T-helper 9 cell (primary cell): ENCODE measurements at places on chromosomes 12 and 14.

- no peak for DNase-seq
These were observed 17.8 kb downstream of the CCDC85C start for GRCh38 chr14:99586054-99586760.

DNA sequence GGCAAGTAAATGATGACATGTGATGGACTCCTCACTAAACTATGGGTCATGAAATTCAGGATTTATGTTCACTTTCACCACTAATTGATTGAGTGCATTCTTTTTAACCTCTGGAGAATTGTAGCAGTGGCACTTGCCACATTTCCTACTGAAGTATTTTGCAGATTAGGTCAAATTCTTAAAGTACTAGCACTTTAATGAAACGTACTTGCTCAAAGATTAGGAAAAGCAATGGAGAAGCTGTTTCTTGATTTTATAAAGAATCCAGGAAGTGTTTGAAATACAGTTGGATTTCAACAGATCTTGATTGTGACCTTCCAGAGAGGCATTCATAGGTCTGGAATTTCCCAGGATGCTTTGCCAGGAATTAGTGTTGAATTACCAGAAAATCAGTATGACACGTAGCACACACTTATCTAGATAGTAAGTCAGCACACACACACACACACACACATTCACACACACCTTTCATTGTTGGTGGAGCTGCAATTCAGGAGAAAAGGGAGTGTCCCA lies 162.6 kb downstream of the MYRFL start:
- DNase-seq, result no peak

- no peak for DNase-seq
These were observed 426.8 kb downstream of the VRK1 start for GRCh38 chr14:97224016-97224415.

- no peak for DNase-seq
These were observed 10.9 kb upstream of the MYH7 start for GRCh38 chr14:23446291-23446851.

DNA sequence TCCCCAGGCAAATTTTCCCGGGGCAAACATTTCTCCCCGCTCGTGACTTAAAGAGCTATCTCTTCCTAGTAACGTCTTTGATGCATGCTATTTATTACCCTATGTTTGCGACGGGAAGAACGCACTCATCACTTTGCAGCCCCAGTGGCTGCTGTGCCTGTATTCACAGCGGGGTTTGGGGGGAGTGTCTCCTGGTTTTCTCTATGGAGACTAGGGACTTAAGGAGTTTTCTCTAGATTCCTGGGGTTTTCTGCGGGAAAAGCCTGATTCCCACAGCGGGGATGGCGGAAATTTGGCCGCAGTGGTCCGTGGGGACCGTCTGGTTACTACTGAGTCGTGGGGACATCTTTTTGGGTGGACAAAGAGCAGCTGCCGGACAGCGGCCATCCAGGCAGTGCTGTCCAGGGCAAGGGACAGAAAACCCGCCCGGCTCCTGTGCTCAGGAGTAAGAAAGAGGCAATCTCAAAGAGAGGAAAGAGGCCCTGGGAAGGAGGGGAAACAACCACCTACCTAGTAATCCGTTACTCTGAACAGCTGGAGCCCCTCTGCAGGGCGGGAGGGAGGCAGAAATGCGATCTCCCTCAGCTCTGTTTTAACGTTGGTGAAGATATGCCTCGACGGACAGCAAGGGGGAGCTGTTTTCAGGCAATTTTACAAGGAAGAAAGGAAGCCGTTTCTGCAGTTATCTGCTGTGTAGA lies 771 bp upstream of the AVPR1A start:
- DNase-seq, result no peak

DNA sequence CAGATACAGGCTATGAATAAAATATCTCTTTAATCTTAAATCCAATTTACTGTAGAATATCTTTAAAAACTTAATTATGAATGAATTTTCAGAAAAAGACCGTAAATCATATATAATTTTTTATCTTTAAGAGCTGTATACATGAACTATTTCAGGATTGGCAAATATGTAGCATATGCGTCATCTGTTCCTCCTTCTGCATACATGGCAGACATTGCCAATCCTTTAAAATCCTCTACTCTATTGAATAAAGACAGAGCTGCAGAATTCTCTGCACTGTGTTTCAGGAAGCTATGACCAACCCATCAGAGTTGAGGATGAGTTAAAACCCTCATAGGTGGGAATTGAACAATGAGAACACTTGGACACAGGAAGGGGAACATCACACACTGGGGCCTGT lies 279.0 kb downstream of the TMEM117 start:
- DNase-seq, result no peak

- no peak for DNase-seq
These were observed 50.5 kb downstream of the ATL1 start for GRCh38 chr14:50610465-50610864.

GRCh38 chr12:120055231-120056000 lies 61.1 kb downstream of the RAB35 start:
- no peak for DNase-seq

DNA sequence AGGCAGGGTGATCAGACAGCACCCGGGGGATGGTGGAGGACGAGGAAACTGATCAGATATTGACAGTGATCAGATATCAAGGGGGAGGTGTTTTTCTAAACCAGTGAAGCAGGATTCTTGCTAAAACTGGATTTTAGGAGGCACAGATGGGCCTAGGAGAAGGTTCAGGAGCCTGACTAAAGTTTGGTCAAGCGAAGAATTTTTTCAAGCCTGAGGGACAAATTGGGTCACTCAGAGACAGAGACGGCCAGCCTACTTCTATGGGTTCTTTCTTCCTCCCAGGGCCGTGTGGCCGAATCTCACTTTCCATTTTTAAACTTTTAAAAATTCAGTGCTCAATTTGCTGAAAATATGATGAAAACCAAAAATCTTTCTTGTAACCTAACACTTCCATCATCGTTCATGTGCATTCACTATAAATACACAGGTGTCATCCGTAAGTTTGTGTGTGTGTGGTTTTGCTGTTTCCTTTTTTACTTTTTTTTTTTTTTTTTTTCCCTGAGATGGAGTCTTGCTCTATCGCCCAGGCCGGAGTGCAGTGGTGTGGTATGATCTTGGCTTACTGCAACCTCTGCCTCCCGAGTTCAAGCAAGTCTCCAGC lies 68.5 kb downstream of the RIN3 start:
- DNase-seq, result no peak

DNA sequence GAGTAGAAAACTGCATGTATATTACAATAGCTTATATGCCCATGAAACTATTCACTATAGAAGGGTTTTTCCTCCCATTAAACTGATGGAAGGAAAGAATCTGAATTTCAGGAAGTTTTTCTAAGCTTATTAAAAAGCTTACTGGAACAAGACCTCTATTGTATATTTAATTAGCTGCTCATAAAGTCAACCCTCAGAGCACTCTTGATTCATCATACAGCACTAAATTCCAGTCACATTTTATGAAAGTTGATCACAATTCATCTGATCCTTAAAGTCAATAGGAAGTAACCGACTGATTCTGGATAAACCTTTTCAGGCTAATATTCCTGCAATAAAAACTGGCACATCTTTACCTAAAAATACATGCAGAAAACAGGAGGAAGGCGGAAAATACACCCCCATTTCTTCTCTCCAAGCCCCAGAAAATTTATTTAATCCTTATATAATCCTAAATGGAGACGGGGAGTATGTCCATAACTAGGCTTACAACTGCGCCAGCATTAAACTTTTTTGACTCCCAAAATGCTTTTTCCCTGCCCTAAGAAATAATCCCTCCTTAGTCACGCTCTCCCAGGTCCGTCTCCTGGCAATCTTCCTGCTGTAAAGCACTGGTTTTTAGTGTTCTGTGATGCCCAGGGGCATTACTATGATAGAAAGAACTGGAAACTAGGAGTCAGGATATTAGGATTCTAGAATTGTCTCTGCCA lies 35.3 kb downstream of the DICER1 start:
- DNase-seq, result no peak

- DNase-seq, result no peak
These were observed 12.5 kb upstream of the CLEC4E start for GRCh38 chr12:8553088-8553627.

DNA sequence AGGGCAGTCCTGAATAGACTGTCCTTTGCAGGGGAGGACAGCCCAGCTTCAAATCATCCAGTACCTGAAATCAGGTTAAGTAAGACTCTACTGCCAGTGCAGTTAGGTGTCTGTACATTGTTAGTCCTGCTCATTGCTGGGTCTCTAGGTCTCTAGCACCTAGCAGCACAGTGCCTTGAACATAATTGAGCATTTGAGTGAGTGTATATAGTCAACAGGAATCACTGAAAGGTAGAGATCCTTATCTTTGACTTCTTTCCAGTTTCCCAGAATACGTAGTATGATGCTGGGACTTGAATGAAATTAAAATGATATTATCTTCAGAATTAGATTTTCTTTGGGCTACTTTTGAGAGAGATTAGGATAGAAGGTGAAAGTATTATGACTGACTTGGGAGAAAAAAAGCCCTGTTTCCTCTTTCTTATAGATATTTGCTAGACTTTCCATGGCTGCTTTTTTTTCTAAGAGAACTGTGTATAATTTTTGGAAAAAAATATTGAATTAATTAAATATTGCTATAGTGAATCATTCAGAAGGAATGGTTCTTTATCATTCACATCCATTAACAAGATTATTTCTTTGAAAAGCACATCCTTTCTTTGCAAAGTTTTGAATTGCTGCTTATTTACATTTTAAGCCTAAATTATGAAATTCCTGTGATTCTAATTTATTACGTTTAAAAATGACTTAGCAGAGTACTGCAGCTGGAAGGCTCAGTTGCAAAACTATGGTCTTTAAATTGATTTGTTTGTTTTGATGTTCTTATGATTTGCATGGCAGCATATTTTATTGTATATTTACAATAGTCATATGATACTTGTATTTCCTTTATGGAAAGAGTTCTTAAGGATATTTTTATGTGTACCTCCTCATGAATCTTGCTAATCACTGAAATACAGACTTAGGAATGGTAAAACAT lies 51.6 kb downstream of the PPP4R4 start:
- no peak for DNase-seq

DNA sequence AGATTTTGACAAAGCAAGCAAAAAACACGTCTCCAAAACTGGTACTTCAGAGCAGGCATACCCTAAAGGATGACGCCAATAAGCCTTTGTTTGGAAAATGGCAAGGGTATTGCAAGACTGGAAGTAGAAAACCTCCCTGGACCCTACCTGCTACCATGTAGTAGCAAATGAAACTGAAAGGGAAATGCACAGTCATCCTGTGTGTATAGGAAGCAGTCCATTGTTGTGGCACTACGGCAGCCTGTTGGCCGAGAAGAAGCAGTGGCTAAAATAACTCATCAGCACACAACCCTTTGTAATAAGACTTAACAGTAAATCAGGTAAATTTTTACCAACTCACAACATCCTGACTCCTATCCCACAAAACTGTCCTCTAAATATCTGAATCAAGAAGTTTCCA lies 386.4 kb downstream of the RGS6 start:
- DNase-seq, result no peak

DNA sequence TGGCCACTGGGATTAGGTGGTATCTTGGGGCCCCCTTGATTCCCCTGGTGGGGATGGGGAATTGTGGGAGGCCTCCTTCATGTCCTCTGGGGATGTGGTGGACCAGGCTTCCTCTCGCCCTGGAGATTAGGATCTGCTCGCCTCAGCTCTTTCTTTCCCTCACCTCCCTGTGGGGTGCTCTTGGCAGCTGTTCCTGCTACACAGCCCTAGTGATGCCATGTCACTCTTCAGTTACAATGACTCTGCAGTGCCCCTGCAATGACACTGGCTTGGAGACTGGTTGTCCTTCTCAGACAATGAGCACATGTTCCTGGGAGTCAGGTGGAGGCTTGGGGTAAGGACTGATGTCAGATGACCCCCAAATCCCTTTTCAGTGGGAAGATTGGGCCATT lies 83.9 kb downstream of the ADCK1 start:
- no peak for DNase-seq

DNA sequence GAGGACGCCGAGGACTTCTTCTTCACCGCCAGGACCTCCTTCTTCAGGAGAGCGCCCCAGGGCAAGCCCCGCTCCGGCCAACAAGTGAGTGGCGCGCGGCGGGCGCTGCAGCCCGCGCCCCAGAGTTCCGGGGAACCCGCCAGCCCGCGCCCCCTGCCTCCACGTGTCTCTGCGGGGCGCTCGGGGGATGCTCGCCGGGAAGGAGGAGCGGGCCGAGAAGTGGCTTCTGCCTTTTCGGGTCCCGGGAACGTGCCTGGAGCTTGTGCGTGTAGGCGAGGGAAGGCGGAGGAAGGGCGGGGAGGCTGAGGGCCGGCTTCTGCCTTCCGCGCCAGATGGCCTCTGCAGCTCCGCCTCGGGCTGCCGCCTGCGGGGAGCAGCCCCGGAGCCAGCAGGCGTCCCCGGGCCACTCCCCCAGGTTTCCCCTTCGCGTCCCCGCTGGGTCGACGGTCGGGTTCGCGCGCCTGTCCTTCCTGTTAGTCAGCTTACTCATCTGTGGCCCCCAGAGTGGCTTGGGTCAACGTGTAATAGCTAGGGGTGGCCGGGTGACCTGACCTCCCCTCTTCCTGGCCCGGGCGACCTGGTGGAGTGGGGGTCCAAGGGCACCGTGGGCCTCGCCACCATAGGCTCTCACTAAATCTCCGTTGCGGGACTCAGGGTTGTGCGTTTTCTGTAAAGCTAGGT lies 505 bp downstream of the RASSF3 start:
- peak; percentile 59 for DNase-seq

- DNase-seq, result no peak
These were observed 43.3 kb downstream of the IQSEC3 start for GRCh38 chr12:109872-110271.
